Esophagus mucosa (tissue), 1 donor: ENCODE measurements at places on chromosomes 16 and 17. TPM values are rescaled to one million over a fixed set of nuclear protein-coding genes. Genes with fewer than 3 reads are reported as not detected.
A peak's percentile ranks its signal among the peaks of the same experiment; 100 is the strongest.

GRCh38 chr16:12794486-12795387, 8.9 kb downstream of the CPPED1 start:
- ATAC-seq: no peak

DNA sequence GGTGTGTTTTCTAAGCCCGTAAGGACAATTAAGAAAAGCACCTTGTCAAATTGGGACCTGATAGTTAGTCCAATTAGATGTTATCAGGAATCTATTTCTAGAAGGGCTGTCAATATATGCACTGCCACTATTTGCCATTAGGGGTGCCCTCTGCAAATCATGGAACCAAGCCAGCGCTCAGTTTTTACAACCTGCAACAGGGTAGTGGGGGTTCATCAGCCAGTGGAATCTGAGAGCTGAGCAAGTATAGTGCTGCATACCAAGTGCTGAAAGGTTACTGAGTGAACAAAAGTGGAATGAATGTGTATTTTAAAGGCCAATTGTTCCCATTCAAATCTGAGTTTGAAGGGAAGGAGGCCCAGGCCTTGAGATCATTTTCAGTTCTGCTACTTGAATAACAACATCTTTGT, 10.4 kb downstream of the PRR11 start:
- peak; percentile 31 for ATAC-seq

DNA sequence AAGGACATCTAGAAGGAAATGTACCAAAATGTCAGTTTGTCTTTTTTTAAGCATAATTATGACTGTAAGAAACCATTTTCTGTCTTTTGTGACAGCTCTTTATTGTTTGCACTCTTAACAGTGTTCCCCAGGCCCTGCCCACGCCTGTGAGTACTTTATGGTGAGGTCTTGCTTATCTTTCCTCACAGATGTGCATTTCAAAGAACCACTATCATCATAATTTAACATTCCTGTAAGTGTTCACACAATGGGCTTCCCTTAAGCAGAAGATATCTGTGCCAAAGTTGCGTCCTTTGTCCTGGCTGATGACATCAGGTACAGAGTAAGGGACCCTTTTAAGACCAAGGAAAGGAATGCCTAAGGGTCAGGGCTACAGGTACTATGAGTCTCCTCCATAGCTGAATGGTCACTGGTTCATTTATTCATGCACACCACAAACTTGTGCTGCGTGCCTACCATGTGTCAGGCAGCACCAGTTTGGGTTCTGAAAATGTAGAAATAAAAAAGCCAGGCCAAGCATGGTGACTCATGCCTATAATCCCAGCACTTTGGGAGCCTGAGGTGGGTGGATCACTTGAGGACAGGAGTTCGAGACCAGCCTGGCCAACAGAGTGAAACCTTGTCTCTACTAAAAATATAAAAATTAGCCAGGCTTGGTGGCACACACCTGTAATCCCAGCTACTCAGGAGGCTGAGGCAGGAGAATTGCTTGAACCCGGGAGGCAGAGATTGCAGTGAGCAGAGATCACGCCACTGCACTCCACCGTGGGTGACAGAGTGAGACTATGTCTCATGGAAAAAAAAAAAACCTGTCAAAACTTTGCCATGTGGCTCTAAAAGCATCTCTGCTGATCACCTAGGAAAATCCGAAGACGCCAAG, 55.4 kb upstream of the NLK start:
- no peak for ATAC-seq

- ATAC-seq: no peak
Measured at GRCh38 chr17:81524039-81524864, 3.9 kb upstream of the FSCN2 start.

MYCBPAP gene
- 0.40 TPM for total RNA-seq

DNA sequence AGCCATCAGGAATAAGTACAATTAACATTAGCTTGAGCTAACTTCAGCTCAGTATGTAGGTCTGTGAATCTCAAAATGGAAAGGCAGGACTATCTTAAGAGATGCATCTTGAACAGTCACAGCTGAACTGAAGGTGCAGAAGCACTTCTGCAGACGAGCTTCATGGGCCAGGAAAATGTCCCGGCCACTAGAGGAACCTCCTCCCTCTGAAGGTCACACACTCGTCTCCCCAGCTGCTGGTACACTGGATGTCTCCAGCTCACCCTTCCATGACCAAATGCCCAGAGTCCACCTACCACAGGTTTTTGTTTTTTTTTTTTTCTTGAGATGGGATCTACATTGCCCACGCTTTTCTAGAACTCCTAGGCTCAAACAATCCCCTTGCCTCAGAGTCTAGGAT, 33.2 kb downstream of the WDR59 start:
- no peak for ATAC-seq

DRC7 gene
- total RNA-seq: not detected

SMPD3 gene
- 0.52 TPM for total RNA-seq

NAGS gene
- 2.4 TPM for total RNA-seq

GRCh38 chr17:73936908-73937627, 266.4 kb upstream of the RPL38 start:
- ATAC-seq: no peak

DNA sequence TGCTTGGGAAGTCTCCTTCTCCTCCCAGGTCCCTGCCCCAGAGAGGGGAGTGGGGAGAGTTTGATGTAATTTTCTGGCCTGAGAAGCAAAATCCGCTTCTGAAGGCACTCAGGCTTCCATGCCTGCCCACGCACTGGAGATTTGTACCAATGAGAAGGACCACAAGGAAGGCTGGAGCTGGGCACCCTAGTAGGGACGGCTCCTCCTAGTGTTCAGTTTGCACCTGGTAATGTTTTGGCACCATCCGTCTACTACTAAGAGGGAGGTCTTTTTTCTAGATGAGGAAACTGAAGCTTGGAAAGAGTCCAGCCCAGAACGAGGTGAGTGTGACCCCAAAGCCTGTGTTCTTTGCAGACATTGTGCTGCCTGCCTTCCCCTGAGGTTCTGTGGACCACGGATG, 83.6 kb upstream of the NLRP1 start:
- ATAC-seq: no peak

DNA sequence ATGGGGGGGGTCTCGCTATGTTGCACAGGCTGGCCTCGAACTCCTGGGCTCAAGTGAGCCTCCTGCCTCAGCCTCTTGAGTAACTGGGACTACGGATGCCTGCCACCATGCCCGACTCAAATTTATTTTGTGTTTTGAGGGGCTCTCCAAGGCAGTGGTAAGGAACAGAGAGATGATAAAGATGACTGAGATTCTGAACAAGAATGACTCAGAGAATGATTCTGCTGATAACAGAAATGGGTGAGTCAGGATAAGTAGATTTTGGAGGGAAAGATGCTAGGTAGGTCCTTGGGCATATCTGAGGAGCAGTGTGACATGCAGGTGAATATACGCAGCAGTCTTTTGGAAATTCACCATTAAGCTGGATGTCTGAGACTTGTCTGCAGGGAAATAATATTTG, 2.6 kb downstream of the TMEM220 start:
- ATAC-seq: no peak

NEUROD2 gene
- total RNA-seq: not detected

MTHFSD gene
- total RNA-seq: 11.2 TPM

DNA sequence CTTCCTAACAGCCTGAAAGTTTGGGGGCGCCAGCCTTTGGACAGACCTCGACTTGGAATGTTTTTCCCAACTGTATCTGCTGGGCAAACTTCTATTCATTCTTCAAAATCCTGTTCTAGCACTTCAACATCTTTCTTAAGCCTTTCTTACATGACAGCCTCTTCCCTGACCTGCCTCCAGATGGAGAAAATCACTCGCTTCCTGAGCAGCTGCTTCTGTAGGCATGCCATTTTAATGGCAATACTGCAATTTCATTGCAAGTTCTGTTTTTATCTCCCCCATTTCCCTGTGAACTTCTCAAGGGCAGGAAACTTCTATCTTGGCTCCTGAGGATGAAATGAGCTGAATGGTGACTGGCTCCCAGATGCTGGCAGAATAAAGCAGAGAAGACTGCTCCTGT, 128.8 kb upstream of the ASIC2 start:
- no peak for ATAC-seq

DNA sequence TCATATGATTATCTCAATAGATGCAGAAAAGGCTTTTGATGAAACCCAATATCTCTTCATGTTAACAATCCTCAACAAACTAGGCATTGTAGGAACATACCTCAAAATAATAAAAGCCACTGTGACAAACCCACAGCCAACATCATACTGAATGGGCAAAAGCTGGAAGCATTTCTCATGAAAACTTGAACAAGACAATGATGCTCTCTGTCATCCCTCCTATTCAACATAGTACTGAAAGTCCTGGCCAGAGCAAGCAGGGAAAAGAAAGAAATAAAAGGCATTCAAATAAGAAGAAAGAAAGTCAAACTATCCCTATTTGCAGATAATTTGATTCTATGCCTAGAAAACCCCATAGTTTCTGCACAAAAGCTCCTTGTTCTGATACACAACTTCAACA, 999.2 kb upstream of the GOT2 start:
- ATAC-seq: no peak

DNA sequence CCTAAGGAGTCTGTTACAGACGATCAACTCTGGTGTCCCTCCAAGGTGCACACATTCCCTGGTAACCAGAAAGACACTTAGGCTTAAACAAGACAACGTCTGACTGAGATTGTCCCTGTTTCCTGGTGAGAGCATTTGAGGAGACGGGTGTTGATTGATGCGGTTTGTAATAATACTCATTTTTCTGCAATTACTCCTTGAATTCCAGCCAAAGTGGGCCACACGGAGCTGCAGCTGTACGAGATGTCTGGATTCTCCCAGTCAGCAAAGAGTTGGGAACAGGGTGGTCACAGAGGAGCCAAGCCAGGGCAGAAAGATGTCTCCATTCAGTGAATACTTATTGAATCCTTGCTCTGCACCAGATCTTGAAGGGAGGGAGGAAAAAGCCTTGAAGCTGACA, 30.9 kb upstream of the CES5A start:
- ATAC-seq: no peak

RASD1 gene
- 0.60 TPM for total RNA-seq

DNA sequence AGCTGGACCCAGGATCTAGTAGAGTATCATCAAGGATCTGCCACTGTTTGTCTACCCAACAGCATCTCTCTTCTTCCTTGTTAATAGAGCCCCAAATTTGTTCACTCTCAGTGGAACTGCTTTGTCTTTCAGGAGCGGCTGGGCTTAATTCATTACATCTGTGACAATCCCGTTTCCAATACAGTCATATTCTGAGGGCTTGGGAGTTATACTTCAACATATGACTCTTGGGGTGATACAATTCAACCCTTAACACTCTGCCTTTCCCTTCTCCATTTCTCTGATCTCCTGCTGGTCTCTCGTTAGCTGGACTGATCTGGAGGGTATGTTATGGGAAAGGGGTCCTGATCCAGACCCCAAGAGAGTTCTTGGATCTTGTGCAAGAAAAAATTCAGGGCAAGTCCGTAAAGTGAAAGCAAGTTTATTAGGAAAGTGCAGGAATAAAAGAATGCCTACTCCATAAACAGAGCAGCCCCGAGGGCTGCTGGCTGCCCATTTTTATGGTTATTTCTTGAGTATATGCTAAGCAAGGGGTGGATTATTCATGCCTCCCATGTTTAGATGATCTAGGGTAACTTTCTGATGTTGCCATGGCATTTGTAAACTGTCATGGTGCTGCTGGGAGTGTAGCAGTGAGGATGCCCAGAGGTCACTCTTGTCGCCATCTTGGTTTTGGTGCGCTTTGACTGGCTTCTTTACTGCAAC, 42.4 kb downstream of the IQCK start:
- ATAC-seq: no peak

DNA sequence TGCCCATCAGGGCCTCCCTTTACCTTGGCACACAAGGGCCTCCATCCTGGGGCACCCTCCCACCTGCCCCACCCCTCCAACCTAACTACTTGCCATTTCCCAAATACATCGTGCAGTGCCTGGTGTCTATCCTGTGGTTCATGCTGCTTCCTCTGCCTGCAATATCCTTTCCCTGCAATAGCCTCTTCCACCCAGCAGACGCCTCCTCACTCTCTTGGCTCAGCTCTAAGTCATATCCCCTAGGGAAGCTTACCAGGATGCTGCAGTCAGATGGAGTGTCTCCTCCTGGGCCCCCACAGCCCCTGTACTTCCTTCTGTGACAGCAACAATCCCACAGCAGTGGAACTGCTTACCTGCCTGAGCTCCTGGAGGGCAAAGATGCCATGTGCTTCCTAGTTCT, 36.7 kb downstream of the CCDC182 start:
- no peak for ATAC-seq

DNA sequence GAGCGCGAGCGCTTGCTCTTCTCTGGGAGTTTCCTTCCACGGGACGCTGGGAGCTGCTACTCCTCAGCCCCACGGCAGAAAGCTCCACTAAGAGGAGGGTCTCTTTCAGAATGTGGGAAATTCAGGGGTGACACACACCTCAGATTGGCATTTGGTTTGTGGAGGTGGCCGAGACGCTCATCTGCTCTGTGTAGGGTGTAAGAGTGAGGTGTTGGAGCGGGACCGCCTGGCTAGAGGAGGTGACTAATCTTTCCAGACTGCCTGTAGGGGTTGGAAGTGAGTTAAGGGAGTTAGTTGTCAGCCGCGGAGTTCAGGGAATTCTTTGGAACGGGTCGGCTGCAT, 735 bp downstream of the PSMD11 start:
- ATAC-seq: peak; percentile 76

DNA sequence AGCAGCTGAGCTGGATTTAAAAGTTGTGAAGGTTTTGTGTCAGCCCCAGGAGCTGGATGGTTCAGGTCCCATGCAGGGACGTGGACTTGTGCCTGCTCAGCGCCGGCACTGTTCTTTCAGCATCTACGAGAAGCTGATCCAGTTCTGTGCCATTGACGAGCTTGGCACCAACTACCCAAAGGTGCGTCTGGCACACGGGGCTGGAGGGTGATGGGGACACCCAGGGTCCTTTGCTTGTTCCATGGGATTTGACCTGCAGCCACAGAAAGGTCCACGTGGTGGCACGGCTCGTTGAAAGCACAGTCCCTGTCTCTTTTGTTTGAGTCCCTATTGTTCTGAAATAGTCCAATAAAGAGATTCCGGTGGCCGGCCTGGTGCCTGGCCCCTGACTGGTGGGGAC, 18.1 kb upstream of the ITGB4 start:
- ATAC-seq: no peak

DNA sequence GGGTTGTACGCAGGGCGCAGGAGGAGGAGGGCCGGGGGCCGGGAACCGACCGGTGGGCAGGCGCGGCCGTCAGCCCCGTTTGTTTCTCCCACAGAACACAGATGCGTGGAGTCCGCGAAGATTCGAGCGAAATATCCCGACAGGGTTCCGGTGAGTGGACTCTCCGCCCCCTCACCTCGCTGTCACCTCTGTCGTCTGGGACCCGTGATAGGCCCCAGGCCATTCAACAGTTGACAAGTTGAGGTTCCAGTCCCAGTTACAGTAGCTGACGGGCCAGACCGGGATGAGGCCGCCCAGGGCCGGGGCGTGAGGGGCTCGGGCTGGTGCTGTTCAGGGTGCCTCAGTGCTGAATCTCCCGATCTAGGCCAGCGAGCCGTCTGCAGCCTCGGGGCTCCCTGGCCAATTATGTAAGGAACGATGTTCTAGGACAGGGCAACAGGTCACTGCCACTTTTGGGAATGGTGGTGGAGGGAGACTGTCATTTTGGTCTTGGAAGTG, 628 bp downstream of the GABARAPL2 start:
- ATAC-seq: peak; percentile 42

COG7 gene
- 14.8 TPM for total RNA-seq

GRCh38 chr17:82385559-82386254, 14.1 kb downstream of the UTS2R start:
- no peak for ATAC-seq

SPNS3 gene
- 0.48 TPM for total RNA-seq

PLK1 gene
- 29.9 TPM for total RNA-seq

GRCh38 chr17:70588003-70588402, 418.7 kb downstream of the KCNJ2 start:
- peak; percentile 33 for ATAC-seq

- no peak for ATAC-seq
Measured at GRCh38 chr17:22373911-22374310, 681.6 kb downstream of the KCNJ18 start.
